ENCODE measurements at places on chromosomes 13 and 19. TPM values are rescaled to one million over a fixed set of nuclear protein-coding genes. Genes with fewer than 3 reads are reported as not detected.

TPGS1 gene
- total RNA-seq = 18.8 TPM

CBY2 gene
- total RNA-seq = not detected

DNA sequence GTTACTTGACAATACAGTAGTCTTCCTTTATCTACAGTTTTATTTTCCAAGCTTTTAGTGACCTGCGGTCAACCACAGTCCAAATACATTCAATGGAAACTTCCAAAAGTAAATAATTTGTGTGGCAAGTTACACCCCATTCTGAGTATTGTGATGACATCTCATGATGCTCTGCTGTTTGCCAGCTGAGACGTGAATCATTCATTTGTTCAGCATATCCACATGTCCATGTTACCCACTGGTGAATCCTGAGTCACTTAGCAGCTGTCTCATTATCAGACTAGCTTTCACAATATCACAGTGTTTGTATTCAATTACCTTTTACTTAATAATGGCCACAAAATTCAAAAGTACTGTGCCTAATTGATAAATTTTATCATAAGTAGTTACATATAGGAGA, 179.8 kb downstream of the PRR20E start:
- no peak for DNase-seq
- H3K27me3 ChIP-seq = no peaks in the 10 kb centered on the region
- H3K4me3 ChIP-seq = no peak overlapping the region
- no peaks in the 10 kb centered on the region for H3K4me1 ChIP-seq
- H3K36me3 ChIP-seq = no peaks in the 10 kb centered on the region

- no peaks in the 10 kb centered on the region for H3K4me1 ChIP-seq
- no peak for DNase-seq
- H3K27me3 ChIP-seq = no peaks in the 10 kb centered on the region
- H3K4me3 ChIP-seq = no peak overlapping the region
- H3K36me3 ChIP-seq = no peaks in the 10 kb centered on the region
Observed at GRCh38 chr13:65613004-65613403, 1617.1 kb downstream of the PCDH9 start.

- H3K27me3 ChIP-seq = no peaks in the 10 kb centered on the region
- H3K27ac ChIP-seq = no peak overlapping the region
- no peaks in the 10 kb centered on the region for H3K36me3 ChIP-seq
- no peak overlapping the region for H3K4me3 ChIP-seq
- H3K4me1 ChIP-seq = no peaks in the 10 kb centered on the region
Observed at GRCh38 chr13:30186634-30187415, 120.5 kb downstream of the KATNAL1 start.

- no peaks in the 10 kb centered on the region for H3K4me1 ChIP-seq
- H3K36me3 ChIP-seq = peaks cover 50% of the 10 kb centered on the region
- H3K4me3 ChIP-seq = no peak overlapping the region
- no peak for DNase-seq
- no peak overlapping the region for H3K27ac ChIP-seq
Observed at GRCh38 chr13:99564386-99564785, 63.1 kb downstream of the TM9SF2 start.

TPTE2 gene
- total RNA-seq = not detected

- no peaks in the 10 kb centered on the region for H3K4me1 ChIP-seq
- no peak for DNase-seq
- H3K36me3 ChIP-seq = no peaks in the 10 kb centered on the region
- H3K27me3 ChIP-seq = no peaks in the 10 kb centered on the region
Observed at GRCh38 chr19:8089664-8090601, 37.4 kb downstream of the CCL25 start.

C19orf53 gene
- total RNA-seq = 68.0 TPM

MAN2B1 gene
- 251 TPM for total RNA-seq

OR7C1 gene
- 0.18 TPM for total RNA-seq

- H3K27me3 ChIP-seq = no peaks in the 10 kb centered on the region
- no peaks in the 10 kb centered on the region for H3K4me1 ChIP-seq
- H3K36me3 ChIP-seq = peaks cover 47% of the 10 kb centered on the region
- H3K4me3 ChIP-seq = no peak overlapping the region
- DNase-seq = no peak
Observed at GRCh38 chr19:57978586-57979289, 4.4 kb upstream of the C19orf18 start.

GRCh38 chr13:113299951-113300350, 2.9 kb downstream of the LAMP1 start:
- DNase-seq = no peak
- no peaks in the 10 kb centered on the region for H3K27me3 ChIP-seq
- peaks cover 34% of the 10 kb centered on the region for H3K4me1 ChIP-seq
- H3K36me3 ChIP-seq = peaks cover 12% of the 10 kb centered on the region

DNA sequence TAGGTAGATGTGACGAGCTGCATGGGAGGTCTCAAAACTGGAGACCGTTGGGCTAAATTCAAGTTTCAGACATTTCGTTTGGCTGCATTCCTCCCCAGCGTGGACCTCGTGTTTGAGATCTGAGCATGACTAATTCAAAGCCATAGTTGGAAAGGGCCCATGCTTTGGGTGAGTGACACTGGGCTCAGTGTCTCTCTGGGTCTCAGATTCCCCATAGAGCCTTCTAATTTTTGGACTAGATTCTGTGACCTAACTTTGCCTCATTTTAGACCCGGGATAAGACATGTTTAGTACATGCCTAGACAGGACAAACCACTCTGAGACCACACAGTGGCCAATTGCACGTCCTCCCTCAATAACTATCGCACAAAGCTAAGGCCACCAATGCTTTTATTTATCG, 16.6 kb downstream of the CKM start:
- no peak for DNase-seq
- H3K27ac ChIP-seq = no peak overlapping the region
- H3K36me3 ChIP-seq = peaks cover 11% of the 10 kb centered on the region
- H3K4me3 ChIP-seq = no peak overlapping the region
- H3K27me3 ChIP-seq = no peaks in the 10 kb centered on the region

IRGQ gene
- 21.1 TPM for total RNA-seq

DNA sequence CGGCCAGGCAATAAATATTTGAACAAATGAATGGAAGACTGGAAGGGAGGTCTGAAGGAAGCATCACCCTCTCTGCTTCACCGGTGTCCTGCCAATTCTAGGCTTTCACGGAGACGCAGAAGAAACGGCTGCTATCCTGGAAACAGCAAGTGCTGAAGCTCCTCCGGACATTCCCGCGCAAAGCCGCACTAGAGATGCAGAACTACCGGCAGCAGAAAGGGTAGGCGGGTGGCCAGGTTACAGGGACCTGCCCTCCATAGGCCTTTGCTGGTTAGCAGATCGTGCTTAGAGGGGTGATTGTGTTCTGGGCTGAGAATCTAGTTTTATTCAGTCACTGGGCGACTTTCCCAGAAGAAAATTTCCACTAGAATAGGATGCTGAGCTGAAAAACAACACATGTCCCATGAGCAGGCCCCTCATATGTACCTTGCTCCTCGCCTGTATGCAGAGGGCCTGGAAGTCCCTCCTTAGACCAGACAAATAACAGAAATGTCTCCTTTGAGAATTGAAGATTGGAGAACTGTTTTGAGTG, 11.0 kb downstream of the PAF1 start:
- DNase-seq = no peak
- H3K4me3 ChIP-seq = no peak overlapping the region
- H3K27ac ChIP-seq = no peak overlapping the region
- H3K36me3 ChIP-seq = peaks cover 100% of the 10 kb centered on the region

DNA sequence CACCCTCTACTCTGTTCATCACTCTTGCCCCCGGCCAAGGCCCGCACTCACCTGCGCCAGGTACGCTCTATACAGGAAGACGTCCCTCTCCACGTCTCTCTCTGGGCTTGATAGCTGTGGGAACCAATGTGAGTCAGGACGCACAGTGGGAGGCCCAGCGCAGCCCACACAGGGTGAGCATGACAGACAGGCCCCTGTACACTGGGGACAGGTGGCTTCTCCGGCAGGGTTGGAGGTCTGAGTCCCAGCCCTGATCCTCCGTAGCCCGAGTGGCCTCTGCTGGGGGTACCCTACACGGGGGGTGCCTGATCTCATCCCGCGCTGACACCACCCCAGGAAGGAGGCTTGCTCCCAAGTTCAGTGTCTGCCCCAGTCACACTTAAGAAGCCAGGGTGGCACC, 6.3 kb downstream of the COPE start:
- H3K27ac ChIP-seq = no peak overlapping the region
- H3K4me1 ChIP-seq = peaks cover 18% of the 10 kb centered on the region
- DNase-seq = no peak
- no peak overlapping the region for H3K4me3 ChIP-seq
- H3K27me3 ChIP-seq = no peaks in the 10 kb centered on the region
- peaks cover 72% of the 10 kb centered on the region for H3K36me3 ChIP-seq

ARID3A gene
- total RNA-seq = 16.9 TPM

ELSPBP1 gene
- total RNA-seq = not detected

GRCh38 chr13:61339054-61339621, 76.5 kb downstream of the PCDH20 start:
- no peaks in the 10 kb centered on the region for H3K4me1 ChIP-seq
- no peak overlapping the region for H3K4me3 ChIP-seq
- H3K27me3 ChIP-seq = no peaks in the 10 kb centered on the region
- H3K27ac ChIP-seq = no peak overlapping the region
- H3K36me3 ChIP-seq = no peaks in the 10 kb centered on the region
- no peak for DNase-seq

DNA sequence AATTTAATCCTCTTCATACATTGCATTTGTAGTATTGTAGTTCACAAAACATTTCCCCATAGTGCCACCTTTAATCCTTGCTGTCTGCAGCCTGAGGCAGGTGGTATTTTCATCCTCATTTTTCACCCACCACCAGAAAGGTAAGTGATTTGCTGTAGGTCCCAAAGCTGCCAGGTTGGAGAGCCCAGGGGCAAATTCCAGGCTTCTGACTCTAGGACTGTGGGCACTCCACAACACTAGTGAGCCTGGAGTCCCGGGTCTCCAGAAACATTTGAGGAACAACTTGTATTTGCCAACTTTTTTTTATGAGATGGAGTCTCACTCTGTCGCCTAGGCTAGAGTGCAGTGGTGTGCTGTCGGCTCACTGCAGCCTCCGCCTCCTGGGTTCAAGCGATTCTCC, 6.2 kb downstream of the ILF3 start:
- H3K36me3 ChIP-seq = peaks cover 13% of the 10 kb centered on the region
- H3K27me3 ChIP-seq = no peaks in the 10 kb centered on the region
- no peak for DNase-seq
- no peak overlapping the region for H3K27ac ChIP-seq
- no peak overlapping the region for H3K4me3 ChIP-seq
- H3K4me1 ChIP-seq = peaks cover 77% of the 10 kb centered on the region

DDX49 gene
- 32.2 TPM for total RNA-seq

DNA sequence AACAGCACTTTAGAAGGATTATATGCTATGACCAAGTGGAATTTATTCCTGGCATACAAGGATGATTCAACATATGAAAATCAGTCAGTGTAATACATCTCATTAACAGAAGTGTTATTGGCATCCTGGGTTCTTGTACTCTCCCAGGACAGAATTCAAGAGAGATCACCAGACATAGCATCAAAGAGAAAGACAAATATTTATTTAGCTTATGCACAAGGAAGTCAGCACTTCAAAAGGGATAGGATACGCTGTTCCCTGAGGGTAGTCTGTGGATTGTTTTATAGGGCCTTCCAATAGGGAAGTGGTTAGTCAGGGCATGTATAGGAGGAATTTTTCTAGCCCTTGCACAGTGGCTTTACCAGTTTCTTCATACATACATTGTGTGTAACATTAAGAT, 1238.0 kb downstream of the PCDH17 start:
- no peak overlapping the region for H3K4me3 ChIP-seq
- no peaks in the 10 kb centered on the region for H3K36me3 ChIP-seq
- no peak overlapping the region for H3K27ac ChIP-seq
- no peak for DNase-seq

RFPL4AL1 gene
- not detected for total RNA-seq

GRCh38 chr13:77457966-77458365, 77.5 kb upstream of the SCEL start:
- DNase-seq = no peak
- no peaks in the 10 kb centered on the region for H3K36me3 ChIP-seq
- no peak overlapping the region for H3K4me3 ChIP-seq

- no peak for DNase-seq
- H3K4me3 ChIP-seq = no peak overlapping the region
- H3K27ac ChIP-seq = no peak overlapping the region
- no peaks in the 10 kb centered on the region for H3K4me1 ChIP-seq
- H3K36me3 ChIP-seq = no peaks in the 10 kb centered on the region
Observed at GRCh38 chr13:85993567-85993966, 194.3 kb upstream of the SLITRK6 start.

- H3K36me3 ChIP-seq = no peaks in the 10 kb centered on the region
- no peaks in the 10 kb centered on the region for H3K27me3 ChIP-seq
- peaks cover 10% of the 10 kb centered on the region for H3K4me1 ChIP-seq
- no peak for DNase-seq
- no peak overlapping the region for H3K4me3 ChIP-seq
Observed at GRCh38 chr13:34155931-34156607, 338.1 kb downstream of the RFC3 start.

- peak within 1 kb of the TSS; percentile 72 for H3K4me3 ChIP-seq
- peak within 1 kb of the TSS; percentile 58 for H3K27ac ChIP-seq
- peak; percentile 93 for DNase-seq
- H3K4me1 ChIP-seq = peaks cover 9% of the 10 kb centered on the region
Observed at GRCh38 chr19:12052497-12053169, at the start of gene ZNF878. ZNF878 (minus strand) TSS chr19:12052961; CDS start chr19:12052801, 160 bp downstream.

GRCh38 chr13:82817133-82817532, 1065.1 kb downstream of the SLITRK1 start:
- no peak for DNase-seq
- H3K4me1 ChIP-seq = no peaks in the 10 kb centered on the region
- H3K4me3 ChIP-seq = no peak overlapping the region
- H3K27me3 ChIP-seq = no peaks in the 10 kb centered on the region

GRCh38 chr13:100532090-100532766, 56.4 kb downstream of the GGACT start:
- H3K4me3 ChIP-seq = no peak overlapping the region
- no peak for DNase-seq
- H3K27ac ChIP-seq = no peak overlapping the region
- H3K36me3 ChIP-seq = peaks cover 14% of the 10 kb centered on the region
- H3K27me3 ChIP-seq = no peaks in the 10 kb centered on the region

GRCh38 chr19:38528213-38528755, 89.5 kb downstream of the MAP4K1 start:
- DNase-seq = peak; percentile 14
- peaks cover 3% of the 10 kb centered on the region for H3K27me3 ChIP-seq
- no peak overlapping the region for H3K4me3 ChIP-seq
- H3K36me3 ChIP-seq = no peaks in the 10 kb centered on the region
- no peaks in the 10 kb centered on the region for H3K4me1 ChIP-seq

DNA sequence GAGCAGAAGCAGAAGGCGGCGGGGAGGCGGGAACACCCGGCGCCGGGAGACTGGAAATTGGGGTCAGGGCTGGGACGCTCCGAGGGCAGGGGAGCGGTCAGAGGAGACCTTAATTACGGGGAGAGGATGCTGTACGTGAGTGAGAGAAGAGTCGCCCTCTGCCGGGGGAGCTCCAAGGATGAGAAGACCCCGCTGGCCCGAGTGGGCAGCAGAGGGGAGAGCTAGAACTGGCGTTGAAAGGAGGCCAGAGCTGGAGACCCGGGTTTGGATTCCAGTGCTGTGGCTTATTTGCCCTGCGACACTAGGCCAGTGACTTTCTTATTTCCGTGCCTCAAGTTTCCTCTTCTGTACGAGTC, 536 bp downstream of the FAM32A start:
- H3K4me3 ChIP-seq = peak overlapping the region; percentile 93
- DNase-seq = peak; percentile 60
- peak overlapping the region; percentile 90 for H3K27ac ChIP-seq
- H3K36me3 ChIP-seq = peaks cover 40% of the 10 kb centered on the region
- peaks cover 22% of the 10 kb centered on the region for H3K4me1 ChIP-seq
- no peaks in the 10 kb centered on the region for H3K27me3 ChIP-seq

PSG2 gene
- not detected for total RNA-seq

ATP1A3 gene
- total RNA-seq = 0.97 TPM

- no peak for DNase-seq
- H3K27me3 ChIP-seq = no peaks in the 10 kb centered on the region
- no peaks in the 10 kb centered on the region for H3K4me1 ChIP-seq
- H3K4me3 ChIP-seq = no peak overlapping the region
- H3K36me3 ChIP-seq = no peaks in the 10 kb centered on the region
- H3K27ac ChIP-seq = no peak overlapping the region
Observed at GRCh38 chr13:34862716-34863115, 79.4 kb upstream of the NBEA start.

ATXN8OS gene
- not detected for total RNA-seq

SPRED3 gene
- 0.62 TPM for total RNA-seq

CD79A gene
- total RNA-seq = 1.2 TPM

All from lower lobe of right lung (tissue), 2 donors.